ENCODE measurements at places on chromosomes 5 and 9.
A peak's percentile ranks its signal among the peaks of the same experiment; 100 is the strongest.

DNA sequence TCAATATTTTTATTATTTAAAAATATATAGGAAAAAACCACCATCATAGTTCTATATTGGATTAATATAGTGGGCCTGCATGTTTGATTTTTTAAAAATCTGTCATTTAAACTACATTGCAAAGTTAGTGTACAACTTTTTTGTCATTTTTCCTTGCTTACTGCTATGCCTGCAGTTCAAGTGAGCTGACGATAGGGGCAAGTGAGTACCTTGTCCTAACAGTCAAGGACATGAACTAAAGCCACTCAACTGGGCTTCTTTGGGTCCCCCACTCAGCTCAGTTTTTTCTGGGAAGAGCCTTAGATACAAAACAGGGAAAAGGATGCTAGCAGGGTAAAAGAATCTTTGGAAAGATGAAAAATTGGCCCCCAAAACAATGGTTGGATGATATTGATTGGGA lies 269.9 kb downstream of the MAN2A1 start:
- DNase-seq, result no peak

DNA sequence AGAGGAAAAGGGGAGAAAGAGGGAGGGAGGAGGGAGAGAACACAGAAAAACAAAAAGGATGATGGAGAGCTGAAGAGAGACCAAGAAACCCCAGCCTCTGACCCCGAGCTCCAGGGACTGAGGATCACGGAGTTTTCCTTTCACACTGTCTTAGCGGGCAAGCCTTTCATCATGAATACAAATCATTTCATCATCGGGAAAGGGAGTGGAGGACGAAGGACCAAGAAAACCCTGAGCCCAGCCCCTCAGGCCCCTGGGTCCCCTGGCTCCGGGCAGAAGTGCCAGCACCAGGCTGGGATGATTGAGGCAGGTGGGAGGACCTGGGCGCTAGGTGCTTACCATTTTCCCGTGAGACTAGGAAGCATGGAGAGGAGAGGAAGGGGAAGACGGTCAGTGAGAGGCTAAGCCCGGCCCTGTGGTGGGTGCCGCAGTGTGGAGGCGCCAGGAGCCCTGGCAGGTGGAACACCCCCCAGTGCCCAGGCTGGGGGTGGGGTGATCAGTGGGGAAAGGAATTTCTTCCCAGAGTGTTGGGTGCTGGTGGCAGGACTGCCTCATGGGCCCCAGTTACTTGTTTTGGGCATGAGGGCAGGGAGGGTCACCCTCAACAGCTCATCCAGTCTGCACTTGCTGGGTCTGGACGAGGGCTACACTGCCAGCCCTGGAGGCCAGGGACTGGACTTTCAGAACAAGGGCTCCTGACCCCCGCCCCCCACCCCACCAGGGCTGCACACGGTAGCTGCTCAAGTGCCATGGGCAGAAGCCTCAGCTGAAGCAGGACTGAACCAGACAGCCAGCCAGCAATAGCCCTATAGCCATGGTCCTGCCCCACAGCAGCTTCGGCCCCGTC lies 49.0 kb upstream of the SARDH start:
- DNase-seq, result no peak

DNA sequence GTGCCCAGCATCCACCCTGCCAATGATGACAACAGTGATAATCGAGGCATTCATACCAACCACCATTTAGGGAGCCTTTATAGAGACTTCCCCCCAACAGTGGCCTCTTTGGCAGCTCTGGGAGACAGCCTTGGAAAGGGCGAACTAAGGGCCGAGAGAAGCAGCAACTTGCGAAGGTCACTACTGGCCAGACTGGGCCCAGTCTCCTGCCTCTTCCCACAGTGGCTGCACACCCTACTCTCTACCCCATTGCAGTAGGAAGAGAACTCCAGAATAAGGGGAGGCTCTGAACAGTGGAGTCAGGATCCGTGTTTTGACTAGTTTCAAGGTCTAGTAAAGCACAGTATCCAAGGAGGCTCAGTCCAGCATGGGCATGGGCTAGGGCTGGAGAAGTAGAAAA lies 5.3 kb downstream of the LHX6 start:
- no peak for DNase-seq

GRCh38 chr5:132293066-132293991 lies 865 bp upstream of the SLC22A4 start:
- peak; percentile 49 for DNase-seq

GRCh38 chr9:27339661-27340284 lies 42.8 kb upstream of the EQTN start:
- no peak for DNase-seq

- DNase-seq, result no peak
These were observed 895.9 kb downstream of the TLE4 start for GRCh38 chr9:80467632-80468031.

GRCh38 chr9:20985851-20986600 lies 45.4 kb downstream of the HACD4 start:
- DNase-seq, result no peak

DNA sequence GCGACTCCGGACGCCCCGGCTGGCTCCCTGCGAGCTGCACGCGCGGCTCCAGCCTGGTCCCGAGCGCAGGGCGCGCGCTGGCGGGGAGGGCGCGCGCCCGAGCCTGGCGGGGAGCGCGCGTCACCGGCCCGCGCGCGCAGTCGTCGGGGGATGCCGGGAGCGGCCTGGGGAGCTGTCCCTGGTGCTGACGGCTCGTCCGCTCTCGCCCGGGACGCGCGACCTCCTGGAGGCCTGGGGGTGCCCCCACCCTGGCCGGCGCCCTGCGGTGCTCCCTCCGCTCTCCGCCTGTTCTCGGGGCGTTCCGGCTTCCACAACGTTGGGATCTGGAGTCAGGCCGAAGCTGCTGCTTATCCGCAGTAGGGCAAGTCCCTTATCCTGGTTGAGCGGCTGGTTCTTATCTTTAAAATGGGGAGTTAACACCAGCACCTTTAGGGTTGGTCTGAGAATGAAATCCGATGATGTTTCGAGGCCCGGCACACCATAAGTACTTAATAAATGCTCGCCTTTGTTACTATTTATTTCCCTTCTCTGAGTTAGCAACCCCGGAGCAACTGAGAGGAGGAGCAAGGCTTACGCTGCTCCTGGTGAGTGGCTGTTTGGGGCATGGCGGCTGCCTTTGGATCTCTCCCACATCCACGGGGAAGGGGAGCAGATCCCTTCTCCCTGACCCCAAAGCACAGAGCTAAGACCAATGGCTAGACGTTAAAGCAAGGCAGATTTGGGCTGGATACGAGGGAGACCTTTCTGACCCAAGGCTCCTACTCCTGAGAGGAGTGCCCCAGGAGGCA lies at the start of gene FAM163B:
Gene FAM163B, minus strand, starts transcription at position 79 of the 788 bp plus-strand sequence. CDS start 29,166 bp downstream, outside the sequence.
- DNase-seq, result peak; percentile 18

GRCh38 chr5:132087661-132088060 lies 14.1 kb downstream of the CSF2 start:
- no peak for DNase-seq

- no peak for DNase-seq
These were observed 5.3 kb upstream of the LHX3 start for GRCh38 chr9:136210276-136210675.

GRCh38 chr5:10726913-10727517 lies 34.0 kb downstream of the DAP start:
- no peak for DNase-seq

GRCh38 chr9:94785215-94786169 lies 59.0 kb downstream of the AOPEP start:
- DNase-seq, result no peak

DNA sequence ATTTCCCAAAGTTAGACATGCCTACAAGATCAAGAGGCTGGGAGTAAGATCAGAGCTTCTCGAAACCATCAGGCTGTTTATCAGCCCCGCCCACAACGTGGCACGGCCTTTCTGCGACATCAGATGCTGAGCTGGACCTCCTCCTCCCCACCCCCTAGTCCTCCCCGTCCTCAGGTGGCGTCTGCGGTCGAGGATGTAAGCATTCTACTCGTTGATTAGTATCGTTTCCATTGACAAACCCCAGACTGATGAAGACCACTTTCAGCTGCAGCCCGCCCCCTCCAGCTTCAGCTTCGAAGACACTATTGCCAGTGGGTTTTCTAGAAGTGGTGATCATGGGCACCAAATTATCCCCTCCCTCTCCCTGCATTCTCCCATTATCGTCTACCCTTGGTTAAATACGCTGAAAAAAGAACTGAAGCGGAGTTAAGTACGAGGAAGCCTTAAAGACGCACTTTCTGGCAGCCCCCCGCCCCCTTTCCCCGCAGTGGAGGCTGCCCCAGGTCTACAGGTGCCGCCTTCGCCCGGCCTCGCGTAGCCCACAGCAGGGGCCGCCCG lies 1.1 kb downstream of the PPIC start:
- no peak for DNase-seq

- no peak for DNase-seq
These were observed 149.9 kb downstream of the ISOC1 start for GRCh38 chr5:129244478-129244877.

DNA sequence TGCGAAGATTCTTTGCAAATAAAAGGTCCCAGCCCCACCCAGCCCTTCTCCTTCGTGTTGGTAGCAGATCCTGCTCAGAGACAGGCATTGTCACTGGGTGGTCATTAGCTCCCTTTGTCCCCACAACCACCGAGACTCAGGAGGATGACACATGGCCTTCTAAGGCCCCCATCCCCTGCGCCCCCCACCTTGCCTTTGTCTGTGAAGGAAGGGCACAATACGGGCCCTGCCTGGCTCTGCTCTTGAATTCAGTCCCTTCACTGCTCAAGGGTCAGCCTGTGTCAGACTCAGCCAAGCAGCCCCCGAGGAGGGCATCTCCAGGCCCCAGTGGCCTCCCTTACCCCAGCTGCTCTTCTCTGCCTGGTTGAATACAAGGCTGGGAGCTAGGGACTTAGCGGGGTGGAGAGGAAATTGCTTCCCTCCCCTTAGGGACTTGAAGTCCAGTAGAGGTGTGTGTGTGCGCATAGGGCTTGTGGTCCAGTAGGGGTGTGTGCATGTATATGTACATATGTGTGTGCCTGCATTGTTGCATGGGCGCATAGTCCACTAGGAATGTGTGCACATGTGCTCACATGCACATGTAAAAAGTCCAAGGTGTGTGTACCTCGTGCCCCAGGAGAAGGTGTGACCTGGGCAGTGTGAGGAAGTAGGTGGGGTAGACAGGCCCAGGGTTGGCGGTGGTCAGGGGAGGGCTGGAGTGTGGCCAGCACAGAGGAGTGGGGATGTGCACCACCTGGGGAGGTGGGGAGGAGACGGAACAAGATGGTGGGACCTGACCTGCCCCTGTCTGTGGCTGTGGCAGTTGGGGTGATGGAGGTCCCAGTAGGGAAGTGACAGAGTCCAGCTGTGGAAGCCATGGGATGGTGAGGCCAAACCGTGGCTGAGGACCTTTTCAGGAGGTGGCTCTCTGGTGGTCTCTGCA lies 59.1 kb downstream of the PHF2 start:
- no peak for DNase-seq
